ENCODE measurements at places on chromosomes 3 and 15.

GRCh38 chr3:76132154-76132470, 346.8 kb upstream of the ZNF717 start:
- DNase-seq, result no peak

- no peak for DNase-seq
Measured at GRCh38 chr3:35528728-35529127, 110.6 kb upstream of the ARPP21 start.

DNA sequence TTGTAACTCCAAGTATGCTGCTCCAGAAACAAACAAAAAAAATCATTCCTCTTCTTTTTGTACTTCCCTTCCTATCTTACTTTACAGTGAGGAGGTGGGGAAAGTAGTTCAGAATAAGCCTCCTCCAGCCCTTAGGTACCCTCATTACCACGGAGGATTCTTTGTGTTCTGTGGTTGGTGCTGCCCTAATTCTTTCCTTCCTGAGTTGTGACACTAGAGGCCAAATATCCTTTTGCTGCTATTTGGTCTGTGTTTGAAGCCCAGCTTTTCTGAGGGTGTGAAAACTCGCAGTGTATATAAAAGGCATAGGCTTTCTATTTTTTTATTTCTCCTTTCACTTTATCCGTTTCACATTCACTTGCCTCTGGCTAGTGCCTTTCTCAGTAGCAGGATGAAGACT, 98.2 kb downstream of the HHLA2 start:
- peak; percentile 49 for DNase-seq

- DNase-seq, result no peak
Measured at GRCh38 chr15:101049282-101049681, 130.1 kb downstream of the LRRK1 start.

GRCh38 chr3:59878038-59878427, 828.2 kb upstream of the CFAP20DC start:
- DNase-seq, result no peak

GRCh38 chr15:80660119-80660518, 35.0 kb upstream of the ABHD17C start:
- DNase-seq, result no peak

DNA sequence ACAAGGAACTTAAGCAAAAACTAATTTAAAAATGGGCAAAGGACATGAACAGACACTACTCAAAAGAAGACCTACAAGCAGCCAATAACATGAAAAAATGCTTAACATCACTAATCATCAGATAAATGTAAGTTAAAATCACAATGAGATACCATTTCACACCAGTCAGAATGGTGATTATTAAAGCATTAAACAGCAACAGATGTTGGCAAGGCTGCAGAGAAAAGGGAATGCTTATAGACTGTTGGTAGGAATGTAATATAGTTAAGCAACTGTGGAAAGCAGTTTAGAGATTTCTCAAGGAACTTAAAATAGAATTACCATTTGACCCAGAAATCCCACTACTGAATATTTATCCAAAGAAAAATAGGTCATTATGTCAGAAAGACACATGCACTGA, 482.2 kb downstream of the SQOR start:
- DNase-seq, result no peak

GRCh38 chr3:69560116-69560515, 174.2 kb upstream of the FRMD4B start:
- no peak for DNase-seq

- DNase-seq, result no peak
Measured at GRCh38 chr3:146889626-146890025, 284.5 kb upstream of the PLSCR5 start.

DNA sequence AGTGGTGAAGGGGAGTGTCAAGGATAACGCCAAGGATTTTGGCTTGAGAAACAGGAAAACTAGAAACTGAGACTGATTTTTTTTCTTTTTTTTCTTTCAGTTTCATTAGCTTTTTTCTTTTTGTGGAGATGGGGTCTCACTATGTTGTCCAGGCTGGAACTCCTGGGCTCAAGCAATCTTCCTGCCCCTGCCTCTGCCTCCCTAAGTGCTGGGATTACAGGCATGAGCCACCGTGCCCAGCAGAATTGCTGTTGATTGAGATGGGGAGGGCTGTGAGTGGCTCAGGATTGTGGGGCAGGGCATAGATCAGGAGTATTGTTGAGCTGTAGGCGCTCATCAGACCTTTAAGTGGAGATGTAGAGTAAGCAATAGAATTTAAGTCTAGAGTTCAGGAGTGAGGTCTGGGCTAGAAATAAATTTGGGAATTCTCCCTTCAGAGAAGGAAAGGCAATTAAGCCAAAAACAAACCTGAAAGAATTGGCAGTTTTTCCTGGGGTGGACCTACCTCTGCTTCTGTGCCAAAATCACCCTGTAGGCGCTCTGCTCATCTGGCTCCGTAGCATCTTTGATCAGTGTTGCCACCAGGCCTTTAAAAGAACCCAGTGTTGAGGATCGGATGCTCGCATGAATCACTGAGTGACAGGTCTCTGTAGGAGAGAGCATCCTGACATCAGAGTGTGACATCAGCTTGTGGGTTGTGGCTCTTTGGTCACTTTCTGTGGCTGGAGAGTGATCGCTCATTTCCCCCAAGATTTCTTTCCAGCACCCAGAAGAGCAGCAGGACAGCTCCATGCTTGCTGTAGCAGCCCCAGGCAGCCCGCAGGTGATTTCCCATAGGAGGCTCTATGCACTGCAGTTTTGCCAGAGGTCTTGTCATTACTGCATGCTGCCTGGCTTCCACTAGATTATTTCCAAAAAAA, 15.8 kb downstream of the ABHD17C start:
- peak; percentile 82 for DNase-seq

GRCh38 chr3:43086460-43087165, 19.3 kb downstream of the POMGNT2 start:
- DNase-seq, result no peak

DNA sequence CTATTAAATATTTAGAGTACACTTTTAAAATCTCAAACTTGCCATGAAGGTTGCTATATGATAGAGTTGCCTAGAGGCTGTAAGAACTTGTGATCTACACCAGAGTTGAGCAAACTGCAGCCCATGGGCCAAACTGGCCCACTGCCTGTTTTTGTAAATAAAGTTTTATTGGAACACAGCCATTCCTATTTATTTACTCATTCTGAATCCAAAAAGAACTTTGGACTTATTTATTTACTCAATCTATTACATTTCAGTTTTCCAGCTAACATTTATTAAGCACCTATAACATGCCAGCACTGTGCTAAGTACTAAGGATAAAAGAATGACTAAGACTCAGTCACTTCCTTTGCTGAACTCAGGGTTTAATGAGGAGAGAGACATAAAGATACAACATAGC, 403.6 kb downstream of the ERC2 start:
- no peak for DNase-seq

- DNase-seq, result no peak
Measured at GRCh38 chr3:132164469-132165092, 129.8 kb upstream of the CPNE4 start.

DNA sequence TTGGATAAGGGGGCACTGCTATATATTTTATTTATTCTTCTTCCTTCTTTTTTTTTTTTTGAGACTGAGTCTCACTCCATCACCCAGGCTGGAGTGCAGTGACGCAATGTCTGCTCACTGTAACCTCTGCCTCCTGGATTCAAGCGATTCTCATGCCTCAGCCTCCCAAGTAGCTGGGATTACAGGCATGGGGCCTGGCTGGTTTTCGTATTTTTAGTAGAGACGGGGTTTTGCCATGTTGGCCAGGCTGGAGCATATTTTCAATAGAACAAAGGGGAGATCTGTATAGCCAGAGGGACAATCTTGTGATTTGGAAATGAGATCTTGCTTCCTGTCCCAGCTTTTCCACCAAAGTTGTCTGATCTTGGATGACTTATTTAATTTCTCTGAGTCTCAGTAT, 133.1 kb upstream of the ABHD17C start:
- no peak for DNase-seq

- no peak for DNase-seq
Measured at GRCh38 chr3:200758-201325, 4.3 kb downstream of the CHL1 start.

GRCh38 chr15:100994597-100995446, 75.7 kb downstream of the LRRK1 start:
- DNase-seq, result peak; percentile 28

GRCh38 chr15:51672155-51672687, 9.1 kb upstream of the SCG3 start:
- peak; percentile 83 for DNase-seq

DNA sequence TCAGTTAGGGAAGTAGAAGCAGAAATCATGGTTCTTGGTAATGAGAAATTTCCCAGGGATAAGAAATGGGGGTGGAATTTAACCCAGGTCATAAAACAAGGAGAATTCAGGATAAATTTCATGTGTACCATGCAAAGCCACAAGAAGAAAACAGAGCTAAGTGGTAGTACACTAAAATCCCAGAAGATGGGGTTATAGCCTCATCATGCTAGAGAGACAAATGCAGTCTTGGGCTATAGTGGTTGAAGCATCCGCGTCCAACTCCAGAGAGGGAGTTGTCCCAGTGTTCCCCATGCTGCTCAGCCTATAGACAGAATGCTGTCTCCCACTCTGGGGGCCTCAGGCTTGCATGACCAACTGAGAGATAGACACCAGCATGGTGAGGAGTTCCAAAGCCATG, 36.2 kb upstream of the CLRN1 start:
- DNase-seq, result no peak

DNA sequence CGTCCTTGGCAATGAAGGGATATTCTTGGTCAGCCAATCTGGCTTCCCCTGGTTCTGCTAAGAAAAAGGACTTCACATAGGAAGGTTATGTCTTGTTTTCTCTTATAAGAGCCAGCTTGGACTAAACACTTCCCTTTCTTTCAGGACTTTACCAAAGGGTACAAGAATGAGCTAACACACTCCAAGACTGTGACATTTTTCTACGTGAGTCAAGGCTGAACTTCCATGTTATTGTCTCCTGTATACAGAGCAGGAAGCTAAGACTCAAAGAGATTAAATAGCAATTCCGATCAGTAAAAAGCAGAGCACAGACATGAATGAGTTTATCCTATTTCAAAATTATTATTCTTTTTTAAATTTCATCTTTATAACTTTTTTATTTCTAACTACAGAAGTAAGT, 63.3 kb upstream of the STT3B start:
- no peak for DNase-seq

- DNase-seq, result no peak
Measured at GRCh38 chr15:55698653-55699052, 44.3 kb downstream of the PRTG start.

DNA sequence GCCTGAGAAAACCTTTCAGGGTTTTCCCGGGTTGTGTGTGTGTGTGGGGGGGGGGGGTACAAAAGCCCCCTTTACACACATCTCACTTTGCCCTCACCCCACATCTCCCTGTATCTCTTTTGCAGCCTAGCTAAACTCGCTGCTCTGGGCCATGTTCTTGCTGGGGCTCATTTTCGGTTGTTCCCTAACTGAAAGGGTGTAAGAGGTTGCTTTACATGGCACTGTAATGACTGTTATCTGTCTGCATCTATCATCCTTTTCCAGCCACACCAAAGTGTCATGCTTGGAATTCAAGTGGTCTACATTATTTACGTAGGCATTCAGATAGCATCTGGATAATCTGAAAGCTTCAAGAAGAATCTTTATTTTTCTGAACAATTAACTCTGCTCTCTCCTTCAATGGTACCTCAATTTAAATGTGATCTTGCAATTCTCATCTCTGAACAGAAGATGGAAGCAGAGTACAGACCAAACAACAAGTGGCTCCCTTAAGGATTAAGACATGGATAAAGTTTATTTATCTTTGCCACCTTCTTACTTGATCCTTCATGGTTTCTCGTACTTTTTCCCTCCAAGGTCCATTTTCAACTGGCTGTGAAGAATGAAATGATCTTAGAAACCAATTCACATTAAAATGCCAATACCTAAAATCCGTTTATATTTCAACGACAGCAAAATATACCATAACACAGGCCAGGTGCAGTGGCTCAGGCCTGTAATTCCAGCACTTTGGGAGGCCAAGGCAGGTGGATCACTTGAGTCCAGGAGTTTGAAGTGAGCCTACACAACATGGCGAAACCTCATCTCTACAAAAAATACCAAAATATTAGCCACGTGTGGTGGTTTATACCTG, 34.9 kb downstream of the DCLK3 start:
- peak; percentile 34 for DNase-seq

GRCh38 chr15:39499042-39499441, 81.8 kb upstream of the THBS1 start:
- no peak for DNase-seq
